ENCODE measurements at places on chromosomes 7 and 10.

DNA sequence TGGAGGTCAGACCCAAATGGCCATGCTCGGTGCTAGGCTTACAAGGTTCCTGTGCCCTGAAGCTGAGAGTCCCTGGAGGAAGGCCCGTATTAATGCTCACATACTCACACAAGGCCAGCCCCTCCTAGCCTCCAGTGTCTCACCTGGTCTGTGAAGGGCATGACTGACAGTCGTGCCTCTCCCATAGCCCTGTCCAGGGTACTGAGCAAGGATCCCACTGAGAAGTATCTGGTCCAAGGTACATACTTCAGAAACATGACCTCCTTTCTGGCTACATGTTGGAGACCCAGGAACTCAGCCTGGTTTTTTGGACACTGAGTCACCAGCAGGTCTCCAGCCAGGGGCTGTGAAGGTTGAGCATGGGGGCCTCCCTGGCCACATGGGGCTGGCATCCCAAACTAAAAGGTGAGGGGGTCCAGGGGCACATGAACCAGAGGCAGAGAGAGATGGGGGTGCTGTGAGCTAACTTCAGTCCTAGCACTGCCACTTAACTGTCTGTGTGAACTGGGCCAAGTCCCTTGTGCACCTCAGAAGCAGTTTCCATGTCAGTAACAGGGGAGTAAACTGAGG lies 17.6 kb upstream of the RASGEF1A start:
- no peak for DNase-seq

DNA sequence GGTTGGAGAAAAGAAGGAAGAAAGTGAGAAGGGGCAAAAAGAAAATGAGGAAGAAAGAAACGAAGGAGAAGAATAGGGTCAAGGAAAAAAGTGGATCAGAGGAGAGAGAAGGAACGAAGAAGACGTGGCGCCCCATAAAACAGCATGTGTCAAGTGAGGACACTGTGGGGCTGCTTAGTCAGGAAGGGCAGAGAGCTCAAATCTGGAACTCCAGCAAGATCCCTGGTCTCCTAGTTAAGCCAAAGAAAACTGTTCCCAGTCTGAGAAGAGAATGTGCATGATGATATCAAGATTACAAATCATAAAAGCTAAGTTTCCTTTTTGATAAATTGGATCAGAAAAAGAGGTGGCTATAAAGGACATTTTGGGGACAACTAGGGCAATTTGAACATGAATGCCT lies 33.0 kb downstream of the CREB3L2 start:
- DNase-seq: no peak

GRCh38 chr10:70758757-70759514 lies 26.2 kb downstream of the TBATA start:
- DNase-seq: peak; percentile 71

DNA sequence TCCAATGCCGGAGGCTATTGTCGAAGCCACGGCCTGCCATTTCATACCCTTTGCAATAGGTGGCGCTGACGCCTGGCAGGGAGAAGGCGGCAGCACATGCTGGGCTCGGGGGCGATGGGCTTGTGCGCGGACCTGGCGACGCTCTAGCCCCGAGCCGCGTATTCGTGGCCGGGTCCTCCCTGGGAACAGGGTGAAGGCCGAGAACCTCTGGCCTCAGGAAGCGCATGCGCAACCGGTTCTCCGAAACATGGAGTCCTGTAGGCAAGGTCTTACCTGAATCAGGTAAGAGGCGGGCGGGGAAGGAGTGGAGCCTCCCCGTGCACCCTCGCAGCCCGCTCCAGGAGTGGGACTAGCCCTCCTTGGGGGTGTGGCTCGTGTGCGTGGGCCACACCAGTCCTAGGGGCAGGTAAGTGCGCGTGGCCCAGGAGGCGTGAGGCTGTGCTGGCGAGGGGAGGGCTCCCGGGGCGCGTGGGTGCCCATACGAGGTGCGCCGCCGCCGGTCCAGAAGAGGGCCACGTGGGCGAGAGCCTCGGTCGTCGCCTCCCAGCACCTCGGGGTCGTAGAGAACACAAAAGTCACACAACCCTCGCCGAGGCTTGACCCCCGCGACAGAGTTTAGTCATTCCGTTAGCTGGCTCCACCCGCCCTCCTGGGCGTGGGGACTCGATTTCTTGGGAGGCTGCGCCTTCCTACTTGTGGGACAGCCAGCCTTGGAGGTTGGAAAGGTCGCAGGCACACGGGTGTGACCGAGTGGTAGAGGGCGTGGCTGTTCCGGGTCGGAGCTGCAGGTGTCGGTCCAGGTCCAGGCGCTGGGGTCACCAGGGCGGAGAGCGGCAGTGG lies 5.6 kb upstream of the MEST start:
- peak; percentile 72 for DNase-seq

- DNase-seq: no peak
Observed at GRCh38 chr7:150879345-150879744, 27.0 kb downstream of the AOC1 start.

DNA sequence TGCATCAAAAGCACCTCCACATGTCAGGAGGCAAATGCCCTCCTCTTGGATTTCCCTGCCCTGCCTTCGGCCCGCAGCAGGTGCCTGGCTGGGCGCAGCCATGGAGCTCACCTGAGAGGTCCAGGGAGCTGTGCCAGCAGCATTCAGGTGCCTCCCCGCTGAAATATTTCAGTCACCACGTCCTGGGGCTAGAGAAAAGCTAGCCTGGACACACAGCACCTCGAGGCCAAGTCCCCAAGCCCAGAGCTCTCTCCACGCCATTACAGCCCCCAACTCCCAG lies 102.7 kb downstream of the MAD1L1 start:
- no peak for DNase-seq

- DNase-seq: no peak
Observed at GRCh38 chr10:69220507-69220906, 375 bp downstream of the HKDC1 start.

DNA sequence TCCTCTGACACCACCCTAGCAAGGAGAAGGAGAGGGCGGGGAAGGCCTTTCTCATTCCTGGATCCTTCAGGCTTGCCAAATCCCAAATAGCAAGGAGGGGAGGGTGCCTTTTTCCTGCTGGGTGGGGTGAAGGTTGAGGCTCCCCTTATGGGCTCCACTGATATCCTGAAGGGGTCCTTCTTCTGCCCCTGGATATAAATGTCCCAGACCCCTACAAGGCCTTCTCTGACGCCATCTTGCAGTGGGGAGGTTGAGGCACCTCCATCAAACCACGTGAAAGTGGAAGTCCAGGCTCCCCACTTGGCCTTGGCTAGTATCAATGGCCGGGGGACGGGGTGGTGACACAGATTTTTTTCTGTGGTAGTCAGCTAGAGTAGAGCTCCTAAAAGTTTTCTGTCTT lies 371.3 kb downstream of the GLRX3 start:
- DNase-seq: no peak

DNA sequence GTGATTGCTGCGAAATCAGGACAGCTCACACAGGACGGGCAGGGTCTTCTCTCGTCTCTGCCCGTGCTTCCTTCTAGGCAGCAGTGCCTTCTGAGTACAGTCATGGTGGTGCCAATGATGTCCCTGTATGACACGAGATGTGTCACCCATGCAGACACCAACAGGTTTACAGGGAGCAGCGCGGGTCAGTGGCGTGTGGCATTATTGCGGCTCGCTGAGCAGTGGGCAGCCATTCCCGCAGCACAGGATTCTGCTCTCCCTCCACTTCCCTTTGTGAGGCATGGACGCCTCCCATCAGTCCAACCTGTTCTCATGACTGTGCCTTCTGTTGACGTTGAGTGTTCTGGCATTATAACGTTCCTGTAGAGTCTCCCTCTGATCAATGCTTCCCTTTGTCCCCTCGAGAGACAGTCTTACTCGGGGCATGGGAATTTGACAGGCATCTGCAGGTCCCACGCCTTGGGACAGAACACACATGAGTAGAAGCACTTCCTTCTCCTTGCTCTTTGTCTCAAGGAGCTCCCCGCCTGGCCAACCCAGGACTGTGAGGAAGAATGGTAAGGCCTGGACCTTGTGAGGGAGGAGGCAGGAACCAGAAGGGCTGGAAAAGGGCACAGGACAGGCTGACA lies 219.5 kb downstream of the PAXIP1 start:
- no peak for DNase-seq

GRCh38 chr10:73589563-73590126 lies 1.5 kb downstream of the USP54 start:
- DNase-seq: no peak

- DNase-seq: no peak
Observed at GRCh38 chr7:48179496-48180030, 8.3 kb downstream of the ABCA13 start.

GRCh38 chr10:31557854-31558253 lies 238.8 kb downstream of the ZEB1 start:
- no peak for DNase-seq

- DNase-seq: no peak
Observed at GRCh38 chr7:151188252-151188542, 1.1 kb upstream of the ASB10 start.

- DNase-seq: no peak
Observed at GRCh38 chr10:63055705-63056104, 77.4 kb upstream of the NRBF2 start.

GRCh38 chr7:69864274-69864673 lies 266.0 kb downstream of the AUTS2 start:
- no peak for DNase-seq

DNA sequence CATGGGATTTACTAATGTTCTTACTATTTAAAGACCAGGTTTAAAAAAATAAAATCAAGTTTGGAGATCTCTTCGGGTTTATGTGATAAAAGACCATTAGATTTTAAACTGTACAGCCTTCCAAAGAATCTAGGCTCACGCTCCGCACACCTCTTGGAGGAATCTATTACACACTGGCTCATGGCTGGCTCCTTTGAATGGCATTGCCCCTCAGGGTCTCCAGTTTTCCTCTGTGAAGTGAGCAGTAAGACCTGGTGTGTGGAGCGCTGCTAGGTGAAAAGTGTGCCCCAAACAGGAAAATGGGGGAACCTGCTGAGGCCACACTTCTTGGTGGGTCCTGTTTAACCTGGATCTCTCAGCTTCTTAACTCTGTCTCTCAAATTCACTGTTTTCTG lies 142.3 kb downstream of the KAT6B start:
- DNase-seq: no peak

- DNase-seq: no peak
Observed at GRCh38 chr10:63374991-63375390, 90.8 kb downstream of the JMJD1C start.

GRCh38 chr10:49254556-49255318 lies 44.2 kb upstream of the C10orf71 start:
- DNase-seq: peak; percentile 67

DNA sequence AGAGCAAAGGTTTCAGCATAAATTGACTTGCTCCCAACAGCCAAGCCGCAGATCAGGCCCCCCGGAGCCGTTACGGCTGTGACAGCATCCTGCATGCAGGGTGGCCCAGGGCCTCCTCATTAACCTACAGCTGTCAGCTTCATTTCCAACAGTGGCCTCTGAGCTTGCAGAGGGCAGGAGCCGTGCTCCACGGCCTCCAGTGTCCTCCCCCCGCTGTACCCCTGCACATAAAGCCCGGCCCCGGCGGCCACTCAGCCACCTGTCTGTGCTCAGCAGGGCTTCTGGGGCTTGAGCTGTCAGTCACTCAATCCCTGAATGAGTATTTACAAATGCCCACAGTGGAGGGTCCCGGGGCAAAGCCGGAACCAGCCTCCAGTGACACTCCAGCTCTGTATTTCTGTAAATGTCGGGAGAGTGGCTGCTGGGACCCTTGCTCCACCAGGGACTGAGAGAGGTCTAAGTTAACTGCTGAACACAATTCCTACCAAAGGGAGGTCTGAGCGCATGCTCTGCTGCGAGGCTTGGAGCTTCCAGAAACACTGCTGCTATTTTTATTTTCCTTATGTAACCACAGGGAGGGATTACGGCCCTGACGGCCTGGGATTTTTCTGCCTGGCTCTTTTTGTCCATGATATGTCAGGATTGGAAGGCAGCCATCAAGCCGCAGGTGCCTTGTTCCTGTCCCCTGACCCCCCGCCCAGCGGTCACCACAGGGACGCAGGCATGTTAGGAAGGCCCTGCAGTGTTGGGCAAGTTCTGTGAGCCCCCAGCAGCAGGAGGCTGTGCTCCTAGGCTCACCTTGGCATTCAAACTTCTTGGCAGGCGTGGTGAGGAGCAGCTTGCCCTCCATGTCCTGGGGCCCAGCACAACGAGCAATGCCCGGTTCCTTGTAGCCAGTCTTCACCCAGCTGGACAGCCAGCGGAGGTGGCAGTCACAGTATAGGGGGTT lies 165.0 kb downstream of the SLIT1 start:
- DNase-seq: no peak

DNA sequence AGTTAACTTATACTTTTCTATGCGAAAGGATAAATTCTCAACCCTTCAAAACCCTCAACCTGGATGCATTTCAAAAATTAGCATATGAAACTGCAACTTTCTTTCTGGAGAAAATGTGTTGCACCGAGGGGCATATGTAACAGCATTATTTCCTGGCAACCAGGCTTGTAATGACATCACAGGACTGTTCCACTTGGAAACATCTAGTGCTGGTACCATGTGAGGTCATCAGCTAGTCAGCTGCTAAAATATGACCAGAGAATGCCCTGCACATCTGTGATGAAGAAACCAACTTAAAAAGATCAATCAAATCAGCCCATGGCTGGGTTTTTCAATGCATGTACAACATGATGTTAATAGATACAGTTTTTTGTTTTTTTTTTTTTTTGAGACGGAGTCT lies 40.0 kb downstream of the FGFR2 start:
- DNase-seq: no peak

DNA sequence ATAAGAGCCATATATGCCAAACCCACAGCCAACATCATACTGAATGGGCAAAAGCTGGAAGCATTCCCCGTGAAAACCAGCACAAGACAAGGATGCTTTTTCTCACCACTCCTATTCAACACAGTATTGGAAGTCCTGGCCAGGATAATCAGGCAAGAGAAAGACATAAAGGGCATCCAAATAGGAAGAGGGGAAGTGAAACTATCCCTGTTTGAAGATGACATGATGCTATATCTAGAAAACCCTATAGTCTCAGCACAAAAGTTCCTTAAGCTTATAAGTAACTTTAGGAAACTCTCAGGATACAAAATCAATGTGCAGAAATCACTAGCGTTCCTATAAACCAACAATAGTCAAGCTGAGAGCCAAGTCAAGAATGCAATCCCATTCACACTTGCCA lies 23.8 kb upstream of the STARD3NL start:
- no peak for DNase-seq

- no peak for DNase-seq
Observed at GRCh38 chr7:158650821-158651225, 53.8 kb downstream of the NCAPG2 start.

DNA sequence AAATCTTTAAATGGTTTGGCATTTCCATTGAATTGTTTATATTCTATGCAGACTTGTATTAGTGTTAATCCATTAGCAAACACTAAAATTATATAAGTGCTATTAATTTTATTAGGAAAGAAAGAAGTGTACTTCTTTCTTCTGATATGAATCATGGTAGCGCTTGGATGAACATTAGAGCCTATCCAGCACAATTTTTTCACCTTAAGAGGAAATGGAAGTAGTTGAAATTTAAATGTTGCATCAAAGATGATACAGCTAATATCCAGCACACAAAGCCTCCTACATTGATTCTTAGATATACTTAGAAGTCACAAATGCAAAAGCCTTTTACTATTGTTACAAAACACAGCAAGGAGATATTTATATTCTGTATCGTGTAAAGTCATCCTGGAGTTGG lies 174.5 kb downstream of the AHR start:
- DNase-seq: no peak
